ENCODE measurements at places on chromosomes 16 and 17.

- no peak for DNase-seq
These were observed 13.4 kb upstream of the MEIOC start for GRCh38 chr17:44642834-44643233.

- no peak for DNase-seq
These were observed 66.0 kb downstream of the CDK12 start for GRCh38 chr17:39527220-39527813.

- DNase-seq = no peak
These were observed 145.6 kb downstream of the ENGASE start for GRCh38 chr17:79220201-79220712.

DNA sequence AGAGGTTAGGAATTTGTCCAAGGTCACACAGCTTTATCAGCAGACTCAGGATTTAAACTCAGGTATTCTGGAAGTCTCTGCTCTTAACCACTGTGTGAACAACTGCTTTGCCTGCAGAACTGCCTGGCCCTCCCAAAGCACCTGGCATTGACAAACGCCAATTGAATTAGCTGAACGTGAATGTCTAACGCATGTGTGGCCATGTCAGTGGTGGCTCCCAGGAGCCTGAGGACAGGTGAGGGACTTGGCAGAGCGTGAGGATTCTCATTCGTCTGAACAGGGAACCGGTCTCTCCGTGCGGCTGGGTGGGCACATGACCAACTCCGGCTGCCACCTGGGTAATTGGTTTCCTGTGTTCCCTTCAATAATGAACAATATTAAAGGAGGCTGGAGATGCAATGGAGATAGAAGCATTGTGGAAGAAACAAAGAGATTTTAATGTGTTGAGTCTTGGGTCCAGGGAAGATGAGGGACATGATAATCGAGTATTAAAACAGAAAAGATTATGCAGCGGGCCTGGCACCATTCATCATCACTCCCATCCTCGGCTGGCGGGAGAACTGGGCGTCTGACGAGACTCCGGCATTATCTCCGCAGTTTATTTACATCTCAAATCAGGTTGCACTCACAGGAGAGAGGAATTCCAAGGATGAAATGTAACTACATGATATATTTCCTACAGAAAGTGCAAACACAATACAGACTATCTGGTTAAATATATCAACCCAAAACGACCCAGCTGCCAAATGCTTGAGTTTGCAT lies 113.5 kb downstream of the NPIPB5 start:
- DNase-seq = no peak

GRCh38 chr17:46818316-46818928 lies at the start of gene WNT3:
TSS of gene WNT3 (minus strand) at chr17:46818692. CDS start at chr17:46818597, 95 bp downstream.
- no peak for DNase-seq

DNA sequence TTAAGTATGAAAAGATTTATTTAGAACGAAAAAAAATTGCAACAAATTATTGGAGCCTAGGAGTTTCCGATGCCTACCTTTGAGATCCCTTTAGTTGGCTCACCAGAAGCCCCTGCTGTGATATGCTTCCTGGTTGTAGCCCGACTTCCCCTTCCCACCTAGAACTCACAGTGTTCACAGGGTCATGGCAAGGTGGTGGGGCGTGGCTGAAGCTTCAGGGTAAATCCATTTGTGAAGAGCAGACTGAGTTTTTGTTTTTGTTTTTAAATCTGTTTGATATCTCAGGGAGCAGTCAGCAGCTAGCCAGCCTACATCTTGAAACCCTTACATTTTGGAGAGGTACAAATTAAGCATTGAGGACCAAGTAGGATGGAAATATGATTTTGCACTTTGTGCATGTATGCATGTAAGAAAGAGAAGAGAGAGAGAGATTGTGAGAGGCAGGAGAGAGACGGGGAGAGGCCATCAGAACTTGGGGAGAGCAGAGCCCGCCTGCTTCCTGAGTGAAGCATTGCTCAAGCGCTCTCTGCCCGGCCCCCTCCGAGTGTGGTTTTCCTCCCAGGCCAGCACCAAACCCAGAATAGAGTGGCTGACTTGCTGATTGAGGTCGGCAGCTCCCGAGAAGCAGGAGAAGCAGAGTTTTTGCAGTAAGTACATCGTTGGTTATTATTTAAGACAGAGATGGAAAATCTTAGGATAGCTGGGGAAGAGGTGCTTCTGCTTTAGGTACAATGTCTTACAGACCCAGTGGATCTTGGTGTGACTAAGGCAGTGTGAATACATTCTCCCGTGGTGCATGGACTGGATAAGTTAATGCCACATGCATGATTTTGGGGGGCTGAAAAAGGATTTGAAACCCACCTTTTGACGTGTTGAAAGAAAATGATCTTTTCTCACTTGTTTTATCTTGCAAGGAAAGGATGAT lies 64.2 kb downstream of the SPECC1 start:
- no peak for DNase-seq

- no peak for DNase-seq
These were observed 77.5 kb downstream of the GSG1L start for GRCh38 chr16:27985981-27986380.

- no peak for DNase-seq
These were observed 14.4 kb downstream of the IRX5 start for GRCh38 chr16:54945063-54945462.

DNA sequence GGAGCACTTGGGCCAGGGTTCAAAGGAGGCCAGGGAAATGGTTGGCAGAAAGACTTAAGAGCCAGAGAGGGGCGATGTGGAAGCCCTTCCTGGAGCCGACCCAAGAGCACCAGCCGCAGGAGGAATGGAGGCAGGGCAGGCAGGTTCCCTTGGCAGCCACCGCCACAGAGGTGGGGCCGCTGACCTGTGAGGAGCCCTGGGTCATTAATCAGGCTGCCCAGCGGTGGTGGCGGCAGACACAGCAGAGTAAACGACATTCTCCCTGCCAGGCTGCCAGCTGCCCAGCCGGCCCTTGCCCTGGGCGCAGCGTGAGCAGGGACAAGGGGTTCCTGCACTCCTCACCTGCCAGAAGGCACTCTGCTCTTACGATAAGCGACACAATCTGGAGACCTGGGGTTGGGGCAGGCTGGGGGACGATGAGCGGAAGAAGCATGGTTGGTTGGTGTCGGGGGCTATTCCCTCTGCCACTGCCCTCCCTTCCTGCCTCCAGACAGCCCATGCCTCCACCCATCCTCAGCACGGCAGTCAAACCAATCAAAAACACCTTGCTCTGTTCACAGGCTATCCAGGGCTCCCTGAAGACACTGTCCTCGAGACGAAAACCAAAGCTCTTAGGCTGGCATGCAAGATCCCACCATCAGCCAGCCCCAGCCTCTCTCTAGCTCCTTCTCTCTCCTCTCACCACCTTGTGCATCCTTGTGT lies 40.9 kb downstream of the PLXDC1 start:
- no peak for DNase-seq

GRCh38 chr16:24499193-24499814 lies 40.1 kb upstream of the RBBP6 start:
- DNase-seq = no peak

- DNase-seq = no peak
These were observed 17.1 kb downstream of the SPG7 start for GRCh38 chr16:89525146-89525913.

- DNase-seq = no peak
These were observed 30.3 kb upstream of the RAI1 start for GRCh38 chr17:17650959-17651358.

DNA sequence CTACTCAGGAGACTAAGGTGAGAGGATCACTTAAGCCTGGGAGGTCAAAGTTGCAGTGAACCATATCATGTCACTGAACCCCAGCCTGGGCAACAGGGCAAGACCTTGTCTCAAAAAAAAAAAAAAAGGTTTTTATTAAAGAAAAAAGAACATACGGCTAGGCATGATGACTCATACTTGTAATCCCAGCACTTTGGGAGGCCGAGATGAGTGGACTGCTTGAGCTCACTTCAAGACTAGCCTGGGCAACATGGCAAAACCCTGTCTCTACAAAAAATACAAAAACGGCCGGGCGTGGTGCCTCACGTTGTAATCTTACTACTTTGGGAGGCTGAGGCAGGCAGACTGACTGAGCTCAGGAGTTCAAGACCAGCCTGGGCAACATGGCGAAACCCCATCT lies 38.4 kb downstream of the RANBP10 start:
- peak; percentile 51 for DNase-seq

GRCh38 chr17:47693731-47694580 lies at the start of gene TBKBP1:
TSS of gene TBKBP1 (plus strand) at chr17:47694161. CDS start at chr17:47696113, 1,952 bp downstream.
- DNase-seq = no peak

- DNase-seq = no peak
These were observed 24.1 kb upstream of the CDH5 start for GRCh38 chr16:66342294-66342900.

DNA sequence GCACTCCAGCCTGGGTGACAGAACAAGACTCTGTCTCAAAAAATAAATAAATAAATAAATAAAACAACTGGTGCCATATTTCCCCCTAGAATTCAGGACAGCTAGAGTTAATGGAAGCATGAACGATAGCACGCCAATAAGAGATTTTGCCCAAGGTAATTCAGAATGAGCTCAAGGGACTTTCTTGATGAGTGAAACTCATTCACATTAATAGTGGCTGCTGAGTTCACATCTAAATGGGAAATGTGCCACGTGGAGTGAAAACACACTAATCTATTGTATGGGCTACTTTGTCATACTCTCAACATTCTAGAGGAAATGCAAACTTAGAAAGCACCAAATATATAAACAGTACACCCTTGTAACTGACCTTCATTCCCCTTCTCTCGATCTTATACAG lies 47.4 kb upstream of the PSMD7 start:
- DNase-seq = no peak

DNA sequence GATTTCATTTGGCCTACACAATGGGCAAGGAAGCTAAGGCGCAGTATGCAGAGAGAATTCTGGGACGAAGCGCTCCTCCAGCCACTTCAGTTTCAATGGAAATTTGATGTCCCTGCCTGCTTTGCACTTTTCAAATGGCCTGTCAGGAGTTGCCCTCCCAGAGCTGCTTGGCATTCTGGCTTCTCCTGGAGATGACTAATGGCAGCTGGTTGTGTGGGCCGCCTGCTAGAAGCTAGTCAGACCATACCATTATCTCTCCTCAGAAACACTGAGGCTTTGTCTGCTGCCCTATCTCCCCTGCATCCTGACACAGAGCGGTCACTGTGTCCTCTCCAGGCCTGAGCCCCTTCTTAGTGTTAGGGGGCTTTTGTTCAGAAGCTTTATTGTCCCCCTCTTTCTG lies 180.1 kb downstream of the SPECC1 start:
- no peak for DNase-seq

DNA sequence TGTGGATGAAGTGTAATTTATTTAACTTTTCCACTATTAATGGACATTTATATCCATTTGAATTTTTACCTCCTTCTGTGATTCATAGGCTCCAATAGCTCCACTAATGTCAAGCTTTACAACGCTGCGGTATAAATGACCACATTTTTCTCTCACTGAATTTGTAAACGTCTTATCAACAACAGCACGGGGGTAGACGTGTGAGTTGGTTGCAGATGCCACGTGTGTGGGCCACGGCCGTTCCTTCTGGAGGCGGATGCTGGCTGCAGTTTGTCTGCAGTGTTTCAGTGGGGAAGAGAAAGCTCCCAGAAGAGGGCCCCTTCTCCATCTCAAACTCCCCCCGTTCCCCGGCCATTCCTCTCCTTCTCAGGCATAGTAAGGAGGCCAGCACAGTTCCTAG lies 68.2 kb upstream of the XYLT1 start:
- no peak for DNase-seq

GRCh38 chr16:53519417-53520091 lies 16.5 kb upstream of the AKTIP start:
- no peak for DNase-seq

- no peak for DNase-seq
These were observed 4.7 kb upstream of the AANAT start for GRCh38 chr17:76462556-76463290.

DNA sequence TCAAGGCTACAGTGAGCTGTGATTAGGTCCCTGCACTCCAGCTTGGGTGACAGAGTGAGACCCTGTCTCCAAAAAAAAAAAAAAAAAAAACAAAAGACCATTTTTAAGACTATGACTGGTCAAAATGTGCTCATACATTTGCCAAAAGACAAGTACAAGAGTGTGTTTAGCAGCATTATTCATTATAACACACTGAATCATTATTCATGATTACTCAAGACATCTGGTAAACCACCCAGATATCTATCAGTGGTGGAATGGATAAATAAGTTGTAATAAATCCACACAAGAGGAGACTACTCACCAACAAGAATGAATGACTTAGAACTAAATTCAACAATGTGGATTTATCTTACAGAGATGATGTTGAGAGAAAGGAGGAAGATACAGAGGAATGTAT lies 716.3 kb downstream of the MAF start:
- no peak for DNase-seq

DNA sequence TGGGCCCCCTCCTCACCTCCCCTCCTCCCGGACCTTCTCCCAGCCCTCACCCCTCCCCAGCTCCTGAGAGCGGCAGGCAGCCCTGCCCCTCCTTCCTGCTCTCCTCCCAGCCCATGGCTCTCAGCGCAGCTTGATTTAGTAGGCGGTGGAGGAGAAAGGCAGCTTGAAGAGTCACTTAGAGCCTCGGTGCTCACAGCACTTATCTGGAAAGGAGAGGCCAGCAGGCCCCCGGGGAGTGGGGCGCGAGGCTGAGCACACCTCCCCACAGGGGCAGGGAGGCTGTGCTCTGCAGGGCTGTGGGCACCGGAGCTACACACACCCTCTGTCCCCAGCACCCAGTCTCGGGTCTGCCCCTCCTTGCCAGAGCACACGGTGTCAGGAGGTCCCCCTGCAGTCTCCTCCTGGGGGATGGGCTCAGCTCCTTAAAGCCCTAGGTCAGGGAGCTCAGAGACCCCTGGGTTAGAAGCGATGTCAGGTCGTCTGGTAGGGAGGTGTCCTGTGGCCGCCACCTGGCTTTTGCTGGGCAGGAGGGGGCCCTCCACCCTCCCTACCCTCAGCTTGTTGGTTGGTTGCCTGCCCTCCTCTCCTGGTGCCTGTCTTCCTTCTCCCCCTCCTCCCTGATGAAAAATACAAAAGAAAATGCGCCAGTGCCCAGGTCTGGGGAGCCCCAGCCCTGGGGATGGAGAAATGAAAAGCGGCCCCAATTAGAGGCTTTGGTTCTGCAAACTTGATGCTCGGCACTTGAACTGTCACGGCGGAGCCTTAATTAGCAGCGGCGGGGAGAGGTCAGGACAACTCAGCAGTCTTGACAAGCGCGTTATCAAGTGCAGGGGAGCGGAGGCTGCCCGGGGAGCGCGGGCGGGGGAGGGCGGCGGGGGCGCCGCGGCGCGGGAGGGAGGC lies 151.1 kb upstream of the GSE1 start:
- DNase-seq = no peak

GRCh38 chr17:48106802-48107136 lies 797 bp upstream of the SNX11 start:
- DNase-seq = no peak

GRCh38 chr17:17668775-17669579 lies 12.3 kb upstream of the RAI1 start:
- DNase-seq = no peak

- DNase-seq = no peak
These were observed 134.5 kb downstream of the CDH13 start for GRCh38 chr16:82761236-82761635.

All from HS-5 (cell line).